ENCODE measurements at places on chromosomes 4 and X. TPM values are rescaled to one million over a fixed set of nuclear protein-coding genes. Genes with fewer than 3 reads are reported as not detected.
A peak's percentile ranks its signal among the peaks of the same experiment; 100 is the strongest.

GRCh38 chr4:71857713-71858451 is 74.0 kb upstream of the GC start:
- DNase-seq, result no peak

- no peak for DNase-seq
Measured at GRCh38 chrX:19107035-19107434, 15.2 kb downstream of the ADGRG2 start.

DNA sequence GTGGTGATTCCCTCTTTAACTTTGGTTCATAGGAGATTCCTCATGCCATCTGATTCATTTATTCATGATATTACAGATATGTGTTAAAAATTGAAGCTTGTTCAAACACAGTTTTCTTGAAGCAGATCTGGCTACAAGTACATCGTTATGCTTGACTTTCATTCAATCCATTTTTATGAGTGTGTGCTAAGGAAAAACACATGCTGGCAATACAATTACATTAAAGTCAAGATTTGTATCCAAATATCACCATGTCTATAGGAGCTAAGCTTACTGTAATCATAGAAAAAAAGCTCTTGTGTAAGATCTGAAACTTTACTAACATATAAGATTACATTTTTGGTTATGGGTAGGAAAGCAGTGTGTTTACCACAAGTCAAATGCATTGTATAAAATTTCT is 151.8 kb upstream of the FAT1 start:
- DNase-seq, result no peak

- DNase-seq, result peak; percentile 86
Measured at GRCh38 chr4:56799824-56800756, 21.4 kb downstream of the SPINK2 start.

DNA sequence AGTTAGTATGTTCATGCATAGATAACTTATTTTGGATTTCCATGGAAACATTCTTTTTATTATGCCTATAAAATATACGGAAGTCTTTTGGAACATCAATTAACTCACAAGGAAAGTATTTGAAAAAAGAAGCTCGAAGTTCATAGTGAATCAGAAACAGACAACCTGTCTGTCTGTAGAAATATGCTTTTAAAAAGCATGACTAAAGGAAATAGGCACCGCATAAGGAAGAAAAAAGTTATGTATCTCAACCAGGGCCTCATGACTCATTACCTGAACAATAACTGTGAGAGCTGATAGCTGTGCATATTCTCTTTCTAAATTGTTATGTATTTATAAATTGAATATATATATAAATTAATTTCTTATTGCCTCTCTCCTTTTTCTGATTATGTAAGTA is 324.1 kb downstream of the TLL1 start:
- DNase-seq, result no peak

GRCh38 chrX:21255032-21255618 is 119.1 kb upstream of the CNKSR2 start:
- no peak for DNase-seq

DNA sequence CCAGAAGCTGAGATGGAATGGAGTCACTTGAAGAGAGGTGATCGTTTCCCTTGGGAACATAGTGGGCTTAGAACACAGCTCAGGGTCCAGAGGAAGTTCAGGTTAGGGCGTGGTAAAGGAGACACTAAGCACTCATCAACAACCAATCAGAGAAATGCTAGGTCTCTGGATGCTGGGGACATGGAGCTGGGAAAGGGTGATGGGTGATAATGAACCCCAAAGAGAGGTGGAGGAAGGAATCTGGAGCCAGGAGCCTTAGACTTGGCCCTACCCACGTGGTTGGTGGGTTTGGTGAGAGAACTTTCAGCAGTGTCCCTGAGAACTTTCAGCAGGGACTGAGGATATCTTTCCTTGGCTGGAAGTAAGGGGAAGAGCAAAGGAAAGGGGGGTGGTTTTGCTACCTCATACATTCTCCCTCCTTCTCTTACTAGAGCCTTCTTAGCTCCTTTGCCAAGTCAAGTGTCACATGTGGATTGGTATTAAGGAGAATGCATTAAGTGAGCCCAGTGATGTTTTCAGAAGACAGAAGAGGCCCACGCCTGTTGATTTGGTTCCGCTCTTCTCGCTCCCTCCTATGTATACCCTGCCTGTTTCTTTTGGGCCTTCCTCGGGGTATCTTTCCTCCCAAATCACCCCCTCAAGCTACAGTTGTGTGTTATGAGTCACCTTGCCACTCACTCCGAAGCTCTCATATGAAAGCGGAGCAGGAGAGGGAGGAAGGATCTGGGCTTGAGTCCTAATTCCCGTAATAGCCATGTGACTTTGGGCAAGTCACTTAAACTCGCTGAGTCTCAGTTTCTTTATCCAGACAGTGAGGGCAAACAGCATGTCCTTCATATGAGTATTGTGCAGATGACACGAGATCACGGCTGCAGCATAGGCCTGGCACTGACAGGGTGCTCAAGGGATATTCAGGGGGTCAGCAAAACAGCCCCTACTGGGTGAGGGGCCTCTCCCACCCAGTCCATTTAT is 63.1 kb downstream of the TSC22D3 start:
- no peak for DNase-seq

GRCh38 chr4:10168151-10168550 is 51.6 kb upstream of the WDR1 start:
- no peak for DNase-seq

DNA sequence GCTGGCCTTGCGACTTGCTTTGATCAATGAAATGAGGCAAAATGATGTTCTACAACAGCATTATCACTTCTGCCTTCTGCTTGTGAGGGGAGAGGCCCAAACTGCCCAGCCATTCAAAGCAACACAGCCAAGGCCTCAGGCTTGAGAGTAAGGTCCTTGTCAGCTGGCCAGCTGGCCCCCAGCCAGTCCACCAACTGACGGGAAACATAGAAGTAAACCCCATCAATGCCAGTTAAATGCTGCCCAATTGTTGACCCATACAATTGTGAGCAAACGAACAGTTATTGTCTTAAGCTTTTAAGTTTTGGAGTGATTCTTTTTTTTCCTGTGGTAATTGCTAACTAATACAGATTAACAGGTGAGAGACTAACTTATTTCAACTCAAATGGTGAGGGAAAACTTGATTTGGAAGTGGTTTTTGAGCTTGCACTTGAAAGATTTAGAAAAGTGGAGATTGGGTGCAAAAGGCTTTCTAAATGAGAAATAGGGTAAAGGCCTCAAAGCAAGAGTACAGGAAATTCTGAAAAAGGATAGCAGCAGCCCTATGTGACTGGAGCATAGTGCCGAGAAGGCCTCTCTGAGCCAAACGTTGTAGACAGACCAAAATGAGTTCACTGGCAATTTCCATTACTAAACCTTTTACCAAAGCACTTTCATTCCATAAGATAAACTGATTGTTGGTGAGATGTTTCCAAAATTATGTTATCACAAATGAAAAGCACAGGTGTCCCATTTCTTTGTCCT is 66.9 kb downstream of the ARHGEF38 start:
- no peak for DNase-seq

GRCh38 chr4:54929459-54929858 is 195.9 kb downstream of the KDR start:
- DNase-seq, result peak; percentile 18

- no peak for DNase-seq
Measured at GRCh38 chr4:186839122-186840037, 115.7 kb upstream of the FAT1 start.

DNA sequence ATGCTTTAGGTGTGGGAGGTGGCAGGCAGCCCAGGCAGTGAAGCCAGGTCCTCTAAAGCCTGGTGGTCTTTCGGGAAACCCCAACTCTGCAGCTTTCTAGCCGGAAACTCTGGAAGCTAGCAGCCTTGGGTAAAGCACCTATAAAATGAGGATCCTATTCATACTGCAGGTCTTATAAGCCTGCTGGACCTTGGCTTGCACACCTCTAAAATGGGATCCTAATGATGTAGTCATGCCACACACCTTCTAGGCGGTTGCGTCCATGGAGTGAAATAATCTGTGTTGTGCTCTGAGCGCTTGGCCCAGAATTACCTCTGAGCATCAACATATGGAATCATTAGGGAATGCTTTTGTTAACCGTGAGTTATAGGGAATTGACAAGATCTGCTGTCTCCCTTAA is 36.0 kb upstream of the STS start:
- DNase-seq, result no peak

GRCh38 chr4:119040261-119040660 is 95.4 kb upstream of the MYOZ2 start:
- DNase-seq, result no peak

DNA sequence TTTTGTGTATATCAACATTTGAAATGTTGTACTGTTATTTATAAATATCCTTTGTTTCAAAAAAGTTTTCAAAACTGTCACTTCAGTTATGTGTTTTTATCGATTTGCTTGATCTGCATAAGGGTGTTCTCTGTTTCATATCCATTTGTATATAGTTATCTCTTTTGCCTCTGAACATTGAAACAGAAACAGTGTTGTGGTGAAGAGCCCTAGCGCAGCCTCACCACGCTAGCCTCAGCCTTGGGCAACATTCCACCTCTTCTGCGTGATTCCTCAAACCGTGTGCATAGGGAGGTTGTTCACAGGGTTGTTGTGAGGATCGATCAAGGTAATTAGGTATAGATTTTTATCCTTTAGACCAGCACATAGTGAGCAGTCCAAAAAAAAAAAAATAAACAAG is 287.0 kb upstream of the GALNT7 start:
- DNase-seq, result no peak

DNA sequence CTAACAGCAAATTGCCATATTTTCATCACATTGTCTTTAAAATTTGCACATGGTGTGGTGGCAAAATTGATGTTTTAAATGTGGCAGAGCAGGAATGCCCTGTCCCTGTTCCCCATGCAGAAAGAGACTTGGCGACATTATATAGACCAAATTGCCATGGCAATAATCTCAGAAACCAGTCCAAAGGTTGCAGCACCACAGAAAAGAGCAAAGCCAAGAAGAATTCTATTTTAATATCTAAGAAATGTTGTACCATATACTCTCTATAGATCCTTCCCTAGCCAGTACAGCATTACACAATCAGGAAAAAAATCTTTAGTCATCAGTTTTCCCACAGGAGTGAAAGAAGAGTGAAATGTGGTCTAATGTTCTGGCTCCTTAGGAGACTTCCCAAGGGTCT is 80.0 kb downstream of the UGT2B28 start:
- no peak for DNase-seq

DNA sequence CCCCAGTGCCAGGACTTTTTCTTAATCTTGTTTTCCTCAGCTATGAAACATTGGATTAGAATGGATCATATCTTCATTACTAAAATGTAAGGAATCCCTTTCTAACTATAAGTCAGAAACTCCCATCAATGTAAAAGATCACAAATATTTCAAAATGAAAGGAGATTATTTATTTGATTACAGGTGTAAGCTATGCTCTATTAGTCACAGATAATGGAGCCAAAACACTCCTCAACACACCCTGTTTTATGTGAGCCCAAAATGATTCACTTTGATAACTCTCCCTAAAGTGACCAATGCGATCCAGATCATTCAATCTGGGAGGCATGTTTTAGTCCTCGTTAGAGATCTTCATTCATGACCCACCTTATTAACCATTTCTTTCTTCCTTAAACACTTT is 566.7 kb upstream of the TENM3 start:
- DNase-seq, result no peak

DNA sequence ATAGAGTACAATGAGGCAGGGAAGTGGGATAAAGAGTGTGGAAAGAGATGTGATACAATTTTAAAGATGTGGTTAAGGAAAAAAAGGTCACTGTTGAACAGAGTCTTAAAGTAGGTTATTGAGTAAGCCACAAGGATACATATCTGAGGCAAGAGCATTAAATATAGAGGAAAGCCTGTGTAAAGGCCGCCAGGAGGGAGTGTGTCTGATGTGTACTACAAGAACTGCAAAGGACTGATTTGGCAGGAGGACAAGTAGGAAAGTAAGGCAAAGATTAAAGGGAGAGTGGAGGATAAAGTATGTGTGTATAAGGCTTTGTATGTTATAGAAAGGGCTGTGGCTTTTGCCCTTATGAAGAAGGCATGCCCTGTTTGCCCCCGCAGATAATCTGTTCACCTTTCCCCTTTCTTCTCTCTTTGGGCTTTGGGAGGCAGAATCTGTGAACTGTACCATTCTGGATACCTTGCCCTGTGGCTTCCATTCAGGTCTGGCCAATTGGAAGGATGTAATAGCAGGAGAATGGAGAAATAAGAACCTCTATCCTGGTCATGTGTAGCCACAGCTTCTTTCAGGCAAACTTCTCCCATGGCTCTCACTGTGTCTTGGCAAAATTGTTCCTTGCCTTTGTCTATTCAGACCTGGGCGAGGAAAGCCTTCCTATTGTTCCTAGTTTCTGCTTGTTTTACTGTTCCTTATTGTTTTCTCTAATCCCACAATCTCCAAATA is 68.9 kb upstream of the FAM47B start:
- no peak for DNase-seq

The LGI2 gene
- total RNA-seq, result 20.5 TPM

The HSD17B13 gene
- 0.25 TPM for total RNA-seq

The PLP1 gene
- 0.20 TPM for total RNA-seq

The GAGE12F gene
- total RNA-seq, result not detected

The ADGRA3 gene
- total RNA-seq, result 76.2 TPM
